ENCODE measurements at places on chromosomes 6 and 20. TPM values are rescaled to one million over a fixed set of nuclear protein-coding genes. Genes with fewer than 3 reads are reported as not detected.

The TMC2 gene
- total RNA-seq: not detected

DNA sequence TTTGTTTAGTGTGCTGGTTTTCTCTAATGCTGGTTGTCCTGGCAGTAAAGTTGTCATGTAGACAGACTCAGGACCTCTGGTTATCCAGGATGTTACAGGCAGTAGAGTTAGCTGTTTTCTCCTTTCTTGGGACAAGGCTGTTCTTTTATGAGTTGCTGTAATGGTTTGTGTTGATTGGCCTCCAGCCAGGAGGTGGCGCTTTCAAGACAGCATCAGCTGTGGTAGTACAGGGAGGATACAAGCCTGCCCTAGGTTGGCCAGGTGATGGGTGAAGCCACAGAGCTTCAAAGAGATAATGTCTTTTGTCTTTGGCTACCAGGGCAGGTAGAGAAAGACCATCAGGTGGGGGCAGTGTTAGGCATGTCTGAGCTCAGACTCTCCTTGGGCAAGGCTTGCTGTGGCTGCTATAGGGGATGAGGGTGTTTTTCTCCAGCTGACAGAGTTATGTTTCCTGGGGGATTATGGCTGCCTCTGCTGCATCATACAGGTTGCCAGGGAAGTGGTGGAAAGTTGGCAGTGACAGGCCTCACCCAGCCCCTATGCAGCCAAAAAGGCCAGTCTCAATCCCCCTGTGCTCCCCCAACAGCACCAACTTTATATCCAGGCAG, 127.2 kb upstream of the TAB2 start:
- peak; percentile 36 for DNase-seq

DNA sequence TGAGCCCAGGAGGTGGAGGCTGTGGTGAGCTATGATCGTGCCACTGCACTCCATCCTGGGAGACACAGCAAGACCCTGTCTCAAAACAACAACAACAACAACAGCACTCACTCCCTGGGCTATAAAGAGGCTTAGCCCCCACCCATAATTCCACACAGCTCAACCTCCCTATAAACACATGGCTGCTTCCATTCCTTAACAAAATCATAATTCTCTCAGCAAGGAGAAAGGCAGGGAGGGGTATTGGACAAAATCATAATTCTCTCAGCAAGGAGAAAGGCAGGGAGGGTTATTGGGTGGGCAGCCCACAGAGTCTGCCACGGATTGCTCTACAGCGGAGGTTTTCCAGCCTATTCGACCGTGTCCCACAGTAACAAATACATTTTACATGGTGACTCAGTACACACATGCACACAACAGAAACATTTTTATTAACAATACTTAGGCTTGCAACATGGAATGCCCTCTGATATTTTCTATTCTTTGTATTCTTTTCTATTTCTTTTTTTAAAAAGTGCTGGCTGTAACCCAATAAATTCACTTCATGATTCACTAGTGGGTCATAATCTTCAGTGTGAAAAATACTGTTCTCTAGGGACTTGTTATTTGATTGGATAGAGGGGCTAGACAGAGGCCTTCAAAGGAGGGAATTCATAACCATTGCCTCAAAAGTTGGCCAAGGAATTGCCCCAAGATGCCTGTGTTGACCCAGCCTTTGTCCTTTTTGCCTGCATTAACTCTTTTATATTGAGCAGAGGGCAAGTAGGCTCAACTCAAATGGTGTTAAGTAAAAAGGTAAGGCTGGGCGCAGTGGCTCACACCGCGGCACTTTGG, 50.6 kb upstream of the ZMYND8 start:
- DNase-seq: no peak

DNA sequence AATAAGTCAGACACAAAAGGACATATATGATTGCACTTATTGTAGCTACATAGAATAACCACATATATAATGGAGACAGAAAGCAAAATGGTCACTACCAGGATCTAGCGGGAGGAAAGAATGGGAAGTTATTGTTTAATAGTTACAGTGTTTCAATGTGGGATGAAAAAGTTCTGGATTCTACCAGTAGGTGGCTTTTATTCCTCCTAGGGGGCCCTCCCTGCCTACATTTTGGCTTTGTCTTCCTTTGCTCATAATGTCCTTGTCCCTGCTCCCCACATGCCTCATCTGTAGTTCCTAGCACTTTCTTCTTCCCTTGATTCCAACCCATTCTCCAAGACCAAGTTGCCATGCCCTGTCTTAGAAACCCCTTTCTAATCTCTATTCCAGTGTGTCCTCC, 16.3 kb downstream of the ZNF133 start:
- no peak for DNase-seq

GRCh38 chr6:496649-497048, 105.1 kb downstream of the IRF4 start:
- DNase-seq: no peak

DNA sequence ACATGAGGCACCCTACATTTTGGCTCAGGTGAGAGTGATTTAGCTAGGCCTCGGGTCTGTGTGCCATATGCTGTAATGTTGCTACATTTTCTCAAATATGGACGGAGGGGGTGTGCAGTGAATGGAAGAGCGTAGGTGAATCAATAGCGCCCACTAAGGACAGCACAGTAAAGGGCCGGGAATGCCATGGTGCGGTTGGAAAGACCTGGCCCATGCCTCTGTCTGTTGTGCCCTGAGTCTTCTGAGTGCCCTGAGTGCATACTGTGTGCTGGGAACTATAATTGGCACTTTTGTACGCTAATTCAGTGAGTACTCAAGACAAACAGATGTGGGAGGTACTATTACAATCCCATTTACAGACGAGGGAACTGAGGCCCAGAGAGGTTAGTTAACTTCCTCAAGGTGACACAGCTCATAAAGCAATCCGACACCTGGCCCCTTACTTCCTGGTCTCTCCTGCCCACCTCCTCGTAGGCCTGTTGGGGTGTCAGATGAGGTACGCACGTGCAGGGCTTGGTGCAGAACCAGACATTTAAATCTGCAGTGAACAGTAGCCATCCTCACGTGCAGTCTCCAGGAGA, 17.3 kb downstream of the SLC22A1 start:
- DNase-seq: no peak

Measured in renal cortical epithelial cell (primary cell).